Muscle of back (tissue), 13 donors: ENCODE measurements at places on chromosomes 12 and 14. TPM values are rescaled to one million over a fixed set of nuclear protein-coding genes. Genes with fewer than 3 reads are reported as not detected.

DNA sequence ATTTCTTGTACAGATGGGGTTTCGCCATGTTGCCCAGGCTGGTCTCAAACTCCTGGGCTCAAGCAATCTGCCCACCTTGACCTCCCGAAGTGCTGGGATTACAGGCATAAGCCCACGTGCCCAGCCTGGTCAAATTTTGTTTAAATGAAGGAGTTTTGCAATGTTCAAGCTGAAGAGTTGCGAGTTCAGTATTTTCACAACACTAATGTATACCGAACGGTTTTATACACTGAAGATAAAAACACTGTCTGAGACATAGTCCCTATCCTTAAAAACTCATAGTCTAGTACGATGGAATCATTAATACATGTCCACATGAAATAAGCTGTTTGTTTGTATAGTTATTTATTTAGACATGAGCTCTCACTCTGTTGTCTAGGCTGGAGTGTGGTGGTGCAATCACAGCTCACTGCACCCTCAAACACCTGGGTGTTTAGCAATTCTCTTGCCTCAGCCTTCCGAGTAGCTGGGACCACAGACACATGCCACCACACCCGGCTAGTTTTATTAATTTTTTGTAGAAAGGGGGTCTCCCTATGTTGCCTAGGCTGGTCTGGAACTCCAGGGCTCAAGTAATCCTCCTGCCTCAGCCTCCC, 15.4 kb downstream of the TRAPPC6B start:
- no peak for DNase-seq

DNA sequence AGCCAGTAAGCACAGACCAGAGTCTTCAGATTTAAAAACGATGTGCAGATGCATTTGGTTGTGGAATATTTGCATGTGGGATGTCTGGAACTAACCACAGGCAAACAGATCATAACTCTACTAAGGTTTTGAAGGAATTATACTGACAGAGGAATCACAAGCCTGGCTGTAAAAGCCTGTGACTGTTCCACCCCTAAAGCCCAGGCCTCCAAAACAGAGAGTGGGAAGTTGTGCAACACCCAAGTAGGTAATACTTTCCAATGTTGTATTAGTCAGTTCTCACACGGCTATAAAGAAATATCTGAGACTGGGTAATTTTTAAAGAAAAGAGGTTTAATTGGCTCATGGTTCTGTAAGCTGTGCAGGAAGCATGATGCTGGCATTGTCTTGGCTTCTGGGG, 68.1 kb upstream of the DCD start:
- DNase-seq: no peak

GRCh38 chr12:9745199-9745598, 12.3 kb upstream of the CLECL1 start:
- DNase-seq: no peak

DNA sequence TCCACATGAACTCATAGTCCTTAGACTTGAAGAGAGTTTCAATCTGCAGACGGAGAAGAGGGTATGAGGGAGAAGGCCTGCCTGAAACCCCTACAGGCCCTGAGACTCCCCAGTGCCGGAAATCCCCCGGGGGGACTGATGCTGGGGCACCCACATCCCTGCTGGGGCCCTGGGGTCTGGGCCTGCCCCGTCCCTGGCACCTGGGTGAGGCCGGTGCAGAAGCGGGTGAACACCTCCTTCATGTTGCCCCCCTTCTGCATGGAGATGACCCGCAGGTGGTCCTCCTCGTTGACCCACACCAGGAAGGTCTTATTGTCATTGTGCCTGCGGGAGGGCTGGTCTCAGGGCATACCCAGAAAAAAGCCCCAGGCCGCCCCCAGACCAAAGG, 2.4 kb downstream of the CKB start:
- no peak for DNase-seq

KERA gene
- polyA plus RNA-seq: 131 TPM

- no peak for DNase-seq
Observed at GRCh38 chr14:105851716-105852377, 325.5 kb downstream of the TMEM121 start.

GRCh38 chr12:124474709-124475108, 92.7 kb downstream of the NCOR2 start:
- peak; percentile 50 for DNase-seq

- peak; percentile 33 for DNase-seq
Observed at GRCh38 chr12:3035815-3036702, 41.1 kb upstream of the TSPAN9 start.

SMCO2 gene
- polyA plus RNA-seq: not detected

DNA sequence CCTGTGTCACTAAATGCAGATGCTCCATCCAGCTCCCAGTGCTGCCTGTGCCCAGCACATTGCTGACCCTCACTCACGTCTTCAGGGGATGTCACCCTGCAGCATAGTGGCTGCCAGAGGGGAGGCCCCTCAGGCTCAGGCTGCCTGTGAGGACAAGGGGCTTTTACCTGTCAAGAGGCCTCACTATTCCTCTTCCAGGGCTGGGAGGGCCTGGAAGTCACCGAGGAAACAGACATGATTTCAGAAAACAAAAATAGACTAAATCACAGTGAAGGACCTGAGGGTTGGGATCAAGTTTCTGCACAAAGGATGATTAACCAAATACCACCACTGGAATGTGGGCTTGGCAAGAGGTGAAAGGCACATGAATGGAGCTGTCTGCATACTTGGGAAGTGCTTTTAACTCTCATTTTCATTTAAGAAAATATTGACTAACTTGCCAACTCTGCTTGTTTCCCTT, 1202.3 kb downstream of the BCL11B start:
- peak; percentile 7 for DNase-seq

DNA sequence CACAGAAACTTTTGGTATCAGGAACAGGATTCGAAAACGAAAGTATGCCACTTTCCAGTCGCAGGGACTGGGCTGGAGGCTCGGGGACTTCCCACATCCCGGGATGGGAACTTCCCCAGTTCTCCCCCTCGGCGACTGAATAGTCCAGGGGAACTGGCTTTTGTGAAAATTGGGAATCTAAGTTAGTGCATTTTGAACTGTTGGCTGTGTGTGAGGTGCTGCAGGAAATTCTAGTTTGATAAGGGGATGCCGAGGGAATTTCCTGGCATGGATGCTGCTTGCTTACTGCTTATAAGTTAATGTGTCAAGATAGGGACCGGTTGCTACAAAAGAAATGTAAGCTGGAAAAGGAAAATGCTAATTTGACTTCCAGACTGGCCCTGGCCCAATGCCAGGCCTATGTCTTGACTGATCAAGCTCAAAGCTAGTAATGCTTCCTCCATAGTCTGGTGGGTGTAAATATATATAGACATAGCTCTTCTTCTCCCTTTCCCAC, 73.4 kb upstream of the EIF5 start:
- DNase-seq: peak; percentile 41

DNA sequence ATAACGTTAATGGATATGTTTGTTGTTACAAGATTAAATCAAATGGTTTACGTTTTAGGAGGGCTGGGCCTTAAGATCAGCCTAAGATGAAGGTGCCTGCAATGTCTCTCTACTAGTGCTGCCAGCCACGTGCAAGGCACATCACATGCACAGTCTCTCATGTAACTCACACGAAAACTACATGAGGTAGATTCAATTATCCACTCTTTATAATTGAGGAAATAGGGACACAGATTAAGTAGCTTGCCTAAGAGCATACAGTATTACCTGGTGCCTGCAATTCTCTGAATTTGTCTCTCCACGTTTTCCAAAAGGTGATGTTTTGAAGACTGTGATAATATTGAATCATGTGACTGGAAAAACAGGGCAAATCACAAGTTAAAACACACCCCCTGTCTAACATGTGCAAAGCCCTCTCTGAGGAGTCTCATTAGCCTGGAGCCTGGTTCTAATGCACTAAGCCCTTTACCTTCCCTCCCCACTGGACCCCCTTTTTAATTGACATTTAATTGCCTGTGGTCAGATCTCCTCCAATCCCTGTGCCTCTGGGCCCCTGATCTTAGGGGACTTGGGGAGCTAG, 14.6 kb upstream of the ATP2A2 start:
- DNase-seq: no peak

DNA sequence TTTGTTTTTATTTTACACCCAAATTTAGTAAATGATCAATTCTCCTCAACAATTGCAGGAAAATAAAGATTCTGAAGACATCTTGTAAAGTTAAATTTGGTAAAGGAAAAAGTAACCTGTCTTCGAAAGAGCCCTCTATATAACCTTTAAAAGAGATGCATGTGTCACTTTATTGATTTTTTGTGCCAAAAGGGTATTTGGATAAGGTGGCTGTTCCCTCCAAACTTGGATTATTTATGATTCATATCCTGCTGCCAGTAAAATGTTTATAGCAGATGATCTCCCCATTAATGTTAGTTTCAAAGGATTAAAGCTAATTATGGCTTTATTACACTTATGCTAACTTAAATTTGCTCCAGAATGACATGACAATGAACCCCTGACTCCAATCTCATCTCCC, 98.8 kb downstream of the DUSP6 start:
- no peak for DNase-seq

GRCh38 chr12:76446090-76446489, 97.9 kb upstream of the BBS10 start:
- no peak for DNase-seq

DNA sequence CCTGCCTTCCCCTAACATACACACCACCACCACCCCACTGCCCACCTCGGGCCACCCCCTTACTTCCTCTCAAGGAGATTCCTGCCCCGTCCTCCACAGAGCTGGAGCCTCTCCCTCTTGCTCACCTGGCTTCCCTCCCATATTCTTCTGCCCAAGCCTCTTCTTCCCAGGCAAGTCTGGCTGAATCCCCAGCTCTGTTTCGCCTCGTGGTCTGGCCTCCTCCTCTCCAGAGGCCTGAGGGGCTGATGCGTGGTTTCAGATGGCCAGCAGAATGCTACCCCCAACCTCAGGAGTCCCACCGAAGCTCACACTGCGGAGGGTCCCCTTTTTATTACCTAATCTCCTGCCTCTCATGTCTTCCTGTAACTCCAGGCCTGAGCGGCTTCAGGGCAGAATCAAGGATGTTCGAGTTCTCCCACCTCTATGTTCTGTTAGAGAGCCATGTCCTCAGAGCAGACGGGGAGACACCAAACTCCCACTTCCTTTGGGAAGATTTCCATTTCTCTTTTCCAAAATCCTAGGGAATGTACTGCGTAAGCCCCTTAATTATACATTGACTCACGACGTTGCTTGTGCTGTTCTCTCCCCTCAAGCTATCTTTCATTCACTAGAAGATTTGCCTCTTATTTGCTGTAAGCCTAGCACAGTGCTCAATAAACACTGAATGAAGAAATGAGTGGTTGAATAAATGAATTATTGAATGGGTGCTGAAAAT, 33.9 kb upstream of the LTBP2 start:
- peak; percentile 60 for DNase-seq

DNA sequence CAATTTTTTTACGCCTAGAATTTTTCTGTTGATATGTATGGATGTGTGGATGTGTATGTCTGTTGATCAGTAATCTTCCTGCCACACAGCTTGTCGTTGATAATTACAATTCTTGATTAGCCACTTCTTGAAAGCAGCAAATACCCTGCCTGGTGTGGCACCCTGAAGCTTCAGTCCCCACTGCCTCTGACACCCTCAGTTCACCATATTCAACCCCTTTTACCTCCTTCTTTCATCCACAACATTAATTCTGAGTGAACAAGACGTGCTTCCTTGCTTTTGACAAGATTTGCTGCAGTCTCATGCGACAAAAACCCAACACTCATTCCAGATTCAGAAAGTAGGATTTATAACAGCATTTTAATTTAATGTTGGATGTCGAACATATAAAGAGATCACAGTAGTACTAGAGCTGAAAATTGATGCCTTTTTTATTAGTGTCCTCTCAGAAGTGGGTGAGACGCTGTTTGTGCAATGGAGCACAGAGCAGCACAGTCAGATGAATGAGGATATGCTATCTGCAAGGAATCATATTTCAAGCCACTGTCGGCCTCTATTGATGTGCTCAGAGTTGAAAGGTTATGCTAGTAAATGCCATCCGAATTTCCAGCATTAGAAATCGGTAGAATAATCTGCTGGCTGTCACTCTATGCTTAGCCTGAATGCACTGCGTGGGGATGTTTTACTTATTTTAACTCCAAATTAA, 383.7 kb downstream of the EGLN3 start:
- no peak for DNase-seq

GRCh38 chr14:91311284-91311662, 66.8 kb upstream of the GPR68 start:
- no peak for DNase-seq

EIF2S3B gene
- 1.0 TPM for polyA plus RNA-seq

KCNMB4 gene
- polyA plus RNA-seq: 22.1 TPM

DNA sequence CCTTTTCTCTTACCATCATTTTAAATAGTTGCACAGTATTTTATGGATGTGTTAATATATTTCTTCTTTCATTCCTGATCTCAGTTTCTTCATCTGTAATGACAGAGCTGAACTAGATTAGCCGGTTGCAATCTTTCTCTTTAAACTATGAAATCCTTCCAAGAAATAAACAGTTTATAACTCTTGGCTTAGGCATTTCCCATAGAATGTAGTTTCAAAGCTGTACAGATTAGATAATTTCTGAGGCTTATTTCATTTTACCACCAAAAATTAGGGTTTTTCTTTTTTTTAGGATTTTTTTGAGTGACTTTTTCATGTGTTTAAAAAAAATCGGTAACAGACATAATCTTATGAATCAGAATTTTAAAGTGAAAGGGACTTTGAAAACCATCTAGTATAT, 144.0 kb downstream of the RAD51B start:
- no peak for DNase-seq

GRCh38 chr12:54004841-54005530, 3.8 kb upstream of the HOXC8 start:
- no peak for DNase-seq

ANKS1B gene
- polyA plus RNA-seq: 3.0 TPM
